AG08395 (cell line): ENCODE measurements at places on chromosomes 1 and 21.

- DNase-seq: no peak
Observed at GRCh38 chr1:89671775-89672488, 39.0 kb downstream of the LRRC8C start.

DNA sequence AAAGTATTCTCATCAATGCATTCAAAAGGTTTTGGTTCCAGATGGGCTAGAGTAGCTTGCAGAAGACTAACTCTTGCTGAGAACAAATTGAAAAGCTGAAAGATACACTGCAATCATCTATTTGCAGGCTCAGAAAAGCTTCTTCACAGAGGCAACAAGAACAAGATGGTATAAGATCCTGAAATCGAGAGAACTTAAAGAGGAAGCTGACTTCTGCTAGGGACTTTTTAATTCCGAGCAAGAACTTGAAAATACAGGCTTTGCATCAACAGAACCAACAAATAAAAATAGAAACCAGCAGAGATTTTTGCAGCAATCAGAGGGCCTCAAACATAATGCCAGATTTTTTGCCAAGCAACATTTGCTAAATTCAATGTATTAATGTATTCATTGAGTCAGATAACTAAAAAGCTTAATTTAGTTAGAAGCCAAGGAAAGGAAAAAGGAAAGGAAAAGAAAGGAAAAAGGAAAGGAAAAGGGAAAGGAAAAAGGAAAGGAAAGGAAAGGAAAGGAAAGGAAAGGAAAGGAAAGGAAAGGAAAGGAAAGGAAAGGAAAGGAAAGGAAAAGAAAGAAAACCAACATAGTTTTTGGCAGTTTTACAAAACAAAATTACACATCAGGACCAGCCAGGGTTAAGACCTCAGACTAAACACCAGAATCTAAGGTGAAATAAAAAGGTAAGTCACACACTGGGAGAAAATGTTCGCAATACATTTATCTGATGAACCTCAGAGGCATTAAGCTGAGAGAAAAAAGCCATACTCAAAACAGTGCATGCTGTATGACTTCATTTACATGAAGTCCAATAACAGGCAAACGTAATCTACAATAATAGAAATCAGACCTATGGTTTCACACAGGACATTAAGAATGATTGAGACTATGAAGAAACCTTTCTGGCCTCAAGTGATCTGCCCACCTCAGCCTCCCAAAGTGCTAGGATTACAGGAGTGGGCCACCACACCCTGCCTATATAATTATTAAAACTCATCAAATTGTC lies 42.6 kb downstream of the FAF1 start:
- no peak for DNase-seq

- DNase-seq: no peak
Observed at GRCh38 chr21:39673736-39674135, 61.0 kb downstream of the B3GALT5 start.

- DNase-seq: no peak
Observed at GRCh38 chr1:1564268-1564667, 10.4 kb downstream of the SSU72 start.

DNA sequence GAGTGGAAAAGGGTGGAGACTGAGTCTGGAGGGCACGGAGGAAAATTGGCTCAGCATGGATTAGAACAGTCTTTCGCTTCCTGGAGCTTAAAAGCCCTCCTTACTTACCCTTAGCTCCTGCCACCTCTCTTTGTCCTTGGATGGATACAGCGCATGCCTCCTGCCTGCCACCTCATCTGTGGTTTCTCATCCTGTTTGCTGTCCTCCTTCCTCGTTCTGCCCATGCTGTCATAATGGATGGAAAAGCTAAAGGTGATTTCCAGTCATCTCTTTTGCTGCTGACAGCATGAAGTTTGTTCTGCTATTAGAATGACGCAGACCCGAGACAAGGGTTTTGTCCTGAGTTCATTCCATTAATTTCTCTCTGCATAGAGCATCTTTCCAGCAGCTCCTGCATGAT lies 425.9 kb downstream of the KIF26B start:
- no peak for DNase-seq

DNA sequence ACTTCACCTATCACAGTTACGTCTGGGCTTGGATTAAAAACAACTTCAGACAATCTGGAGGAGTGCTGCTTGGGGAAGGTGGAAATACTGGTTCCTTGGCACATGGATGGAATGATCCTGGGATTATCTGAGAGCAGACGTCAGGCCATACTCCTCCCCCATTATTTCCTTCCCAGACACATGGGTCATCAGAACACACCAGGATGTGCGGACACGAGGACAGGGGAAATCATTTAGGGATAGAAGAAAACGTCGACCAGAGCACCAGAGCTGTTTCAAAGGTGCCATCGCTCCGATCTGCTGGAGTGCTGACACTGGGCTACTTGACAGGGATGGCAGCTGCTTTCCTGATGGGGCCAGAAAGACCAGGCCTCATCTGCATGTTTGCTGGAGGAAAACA lies 31.8 kb upstream of the ANGPTL7 start:
- DNase-seq: no peak
